ENCODE measurements at places on chromosomes 5 and 9.

GRCh38 chr9:105959531-105959930, 265.2 kb downstream of the TMEM38B start:
- DNase-seq, result no peak

DNA sequence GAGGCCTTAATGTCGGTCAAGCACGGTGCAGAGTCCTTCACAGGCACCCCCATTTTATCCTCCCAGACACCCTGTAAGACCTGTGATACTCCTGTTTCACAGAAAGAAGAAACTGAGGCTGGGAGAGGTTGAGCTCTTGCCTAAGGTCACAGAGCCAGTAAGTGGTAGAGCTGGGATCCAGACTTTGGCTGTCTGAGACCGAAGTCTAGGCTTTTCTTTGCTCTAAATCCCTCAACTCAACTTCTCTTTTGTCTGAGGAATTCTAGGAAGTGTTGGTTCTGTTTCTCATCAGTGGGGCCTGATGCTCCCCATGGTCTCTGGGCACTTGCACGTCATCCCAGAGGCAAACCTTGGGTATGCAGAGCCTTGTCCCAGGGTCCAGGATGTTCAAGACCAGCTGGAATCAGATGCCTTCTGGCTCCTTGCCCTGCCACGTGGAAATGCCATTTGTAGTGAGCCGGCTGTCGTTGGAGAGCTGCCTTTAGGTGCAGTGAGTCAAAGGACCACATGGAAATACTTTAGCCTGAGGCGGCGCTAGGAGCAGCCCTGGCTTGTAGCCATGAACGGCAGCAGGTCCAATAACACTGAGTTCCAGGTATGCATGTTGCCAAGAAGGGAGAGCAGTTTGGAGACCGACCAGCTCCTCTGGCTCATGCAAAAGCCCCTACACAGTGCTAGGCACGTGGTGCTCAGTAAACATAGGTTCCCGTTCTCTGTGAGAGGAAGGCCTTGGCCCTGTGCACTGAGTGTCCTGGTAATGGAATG, 9.2 kb downstream of the DCANP1 start:
- peak; percentile 99 for DNase-seq

DNA sequence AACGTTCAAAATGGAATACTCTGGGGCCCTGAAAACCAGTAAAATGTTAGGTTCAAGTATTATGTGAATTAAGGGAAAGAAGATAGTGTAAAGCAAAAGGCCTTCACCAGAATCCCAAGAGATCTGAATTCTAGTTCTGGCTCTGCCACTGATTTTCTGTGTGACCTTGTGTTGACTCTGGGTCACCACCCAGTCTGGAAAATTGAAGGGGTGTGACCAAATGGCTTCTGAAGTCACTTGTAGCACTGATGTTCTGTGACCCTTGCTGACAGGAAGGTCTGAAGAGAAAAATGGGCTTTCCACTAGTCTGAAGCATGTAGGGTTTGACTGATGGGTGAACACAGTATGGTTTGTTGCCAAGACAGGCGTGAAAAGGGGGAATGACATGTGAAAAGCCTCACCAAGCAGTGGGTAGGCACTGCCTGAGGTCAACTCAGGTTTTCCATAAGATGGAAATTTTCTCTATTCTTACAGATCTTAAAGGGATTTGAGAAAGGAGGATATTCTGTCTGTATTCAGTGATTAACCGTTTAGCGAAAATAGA, 33.1 kb downstream of the ANP32B start:
- no peak for DNase-seq

DNA sequence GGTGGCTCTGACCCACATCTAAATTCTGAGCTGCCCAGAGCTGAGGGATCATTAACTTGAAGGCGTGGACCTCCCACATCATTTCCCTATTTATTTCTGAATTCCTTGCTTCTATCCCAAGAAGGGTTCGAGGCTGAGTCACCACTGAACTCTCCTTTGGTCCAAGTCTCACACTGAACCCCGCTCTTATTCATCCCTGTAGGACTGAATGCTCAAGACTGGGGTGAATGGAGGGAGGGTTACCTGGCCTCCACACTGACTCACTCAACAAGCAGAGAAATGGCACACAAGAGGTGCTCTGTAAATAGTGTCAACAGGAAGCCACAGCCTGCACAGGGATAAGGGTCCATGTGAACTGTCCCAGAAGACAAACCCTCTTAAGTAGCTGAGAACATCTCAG, 79.1 kb upstream of the FSTL4 start:
- DNase-seq, result no peak

GRCh38 chr5:88251048-88251711, 17.5 kb downstream of the TMEM161B start:
- no peak for DNase-seq

DNA sequence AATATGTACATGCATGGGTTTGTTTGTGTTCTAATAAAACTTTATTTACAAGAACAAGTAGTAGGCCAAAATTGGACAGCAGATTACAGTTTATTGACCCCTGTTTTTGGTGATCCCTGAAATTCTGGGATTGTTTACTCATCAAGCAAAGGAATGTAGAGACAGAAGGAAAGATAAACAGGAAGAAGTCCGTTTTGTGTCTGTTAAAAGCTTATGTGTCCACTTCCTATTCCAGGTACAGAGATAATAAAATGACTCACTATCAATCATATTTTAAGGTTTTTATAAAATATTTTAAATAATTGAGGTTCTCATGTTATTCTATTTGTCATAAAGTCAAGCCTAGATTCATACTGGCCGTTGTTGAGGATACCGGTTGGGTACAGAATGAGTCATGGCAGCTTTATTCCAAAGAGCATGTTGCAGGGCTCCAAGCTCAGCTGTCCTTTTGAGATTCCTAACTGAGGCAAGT, 214.9 kb upstream of the DAB2 start:
- peak; percentile 58 for DNase-seq

DNA sequence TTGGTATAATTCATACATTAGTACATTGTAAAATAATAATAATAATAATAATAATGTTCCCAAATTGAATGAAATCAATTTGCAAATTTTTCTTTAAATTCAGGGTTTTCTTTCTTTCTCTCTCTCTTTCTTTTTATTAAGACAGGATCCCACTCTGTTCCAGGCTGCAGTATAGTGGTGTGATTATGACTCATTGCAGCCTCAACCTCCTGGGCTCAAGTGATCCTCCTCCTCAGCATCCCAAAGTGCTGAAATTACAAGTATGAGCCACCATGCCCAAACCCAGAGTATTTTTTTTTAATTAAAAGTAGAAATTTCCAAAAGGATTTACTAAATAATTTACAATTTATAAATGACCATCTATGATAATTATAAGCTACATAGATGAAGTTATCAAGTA, 117.7 kb downstream of the HOMER1 start:
- DNase-seq, result peak; percentile 38

- DNase-seq, result no peak
Measured at GRCh38 chr5:133409210-133409674, 203.1 kb downstream of the FSTL4 start.

- DNase-seq, result no peak
Measured at GRCh38 chr9:5536684-5537083, 26.4 kb downstream of the PDCD1LG2 start.

DNA sequence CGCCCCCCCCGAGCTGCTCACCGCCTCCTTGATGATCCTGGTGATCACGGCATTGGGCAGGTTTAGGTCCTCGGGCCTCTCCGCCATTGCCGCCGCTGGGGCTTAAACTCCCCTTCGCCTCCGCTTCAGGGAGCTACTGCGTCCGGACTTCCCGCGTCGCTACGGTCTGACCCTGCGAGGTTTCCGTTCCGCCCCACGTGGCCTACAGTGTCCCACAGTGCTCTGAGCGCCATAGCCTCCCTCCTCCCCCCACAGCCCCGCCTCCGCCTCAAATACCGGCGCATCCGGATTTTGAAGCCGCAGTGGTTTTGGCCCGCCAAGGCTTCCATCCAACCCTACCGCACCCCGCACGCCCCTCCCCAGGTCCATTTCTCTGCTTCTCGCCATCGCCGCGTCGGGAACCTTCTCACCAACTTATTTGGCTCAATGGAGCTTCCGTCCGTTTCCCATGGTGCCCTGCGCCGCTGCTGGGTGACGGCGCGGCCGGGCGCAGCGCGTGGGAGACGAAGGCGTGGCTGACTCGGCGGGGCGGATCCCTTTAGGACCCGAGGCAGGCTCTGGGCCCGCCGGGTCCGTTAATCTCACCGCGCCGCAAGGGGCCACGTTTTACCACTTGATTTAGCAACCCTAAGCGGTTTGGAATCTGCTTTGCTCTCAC, at the start of the genes C9orf43 and POLE3:
C9orf43 (plus strand) TSS at position 541 of the 658 bp plus-strand sequence. CDS start 2,747 bp downstream, outside the sequence.
POLE3 (minus strand) TSS at position 469 of the 658 bp plus-strand sequence; CDS start at position 87, 382 bp downstream.
- peak; percentile 95 for DNase-seq

DNA sequence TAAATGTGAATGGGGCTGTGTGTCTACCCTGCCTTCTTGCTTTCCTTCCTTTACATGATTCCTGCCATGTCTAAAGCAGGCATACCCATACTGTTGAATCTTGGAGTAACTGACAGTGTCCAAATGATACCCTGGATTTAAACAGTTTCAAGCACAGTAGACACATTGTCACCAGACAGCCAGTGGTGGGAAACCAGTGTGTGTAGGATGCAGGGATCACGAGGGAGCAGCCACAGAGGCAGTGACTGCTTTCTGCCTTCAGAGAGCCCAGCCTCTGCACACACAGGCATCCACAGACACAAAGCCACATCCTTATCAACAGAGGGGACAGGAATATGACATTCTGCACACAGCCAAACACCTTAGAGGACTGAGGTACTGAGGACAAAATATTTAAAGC, 184.2 kb upstream of the TBCA start:
- DNase-seq, result no peak

GRCh38 chr5:139956342-139956741, 86.8 kb downstream of the NRG2 start:
- no peak for DNase-seq

- no peak for DNase-seq
Measured at GRCh38 chr5:171706736-171707441, 78.7 kb upstream of the SMIM23 start.

- DNase-seq, result peak; percentile 81
Measured at GRCh38 chr5:102858808-102859207, 103.7 kb downstream of the PAM start.

DNA sequence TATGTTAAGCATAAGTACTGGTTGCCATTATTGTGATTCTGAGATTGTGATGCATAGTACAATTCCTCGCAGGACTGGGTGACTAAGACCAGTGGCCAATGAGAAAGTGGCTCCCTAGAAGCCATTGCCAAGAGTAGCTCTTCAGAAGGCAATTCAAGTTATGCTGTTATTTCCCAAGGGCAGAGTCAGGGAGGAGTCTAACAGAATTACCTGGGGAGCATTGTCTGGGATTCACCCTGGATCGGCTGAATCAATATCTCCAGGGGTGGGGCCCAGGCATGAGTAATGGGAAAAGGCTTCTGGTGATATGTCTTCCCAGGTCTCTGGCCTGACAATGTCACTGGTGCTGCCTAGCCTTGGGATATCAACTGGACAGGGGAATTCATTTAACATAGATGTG, 10.9 kb upstream of the ARHGEF28 start:
- no peak for DNase-seq

DNA sequence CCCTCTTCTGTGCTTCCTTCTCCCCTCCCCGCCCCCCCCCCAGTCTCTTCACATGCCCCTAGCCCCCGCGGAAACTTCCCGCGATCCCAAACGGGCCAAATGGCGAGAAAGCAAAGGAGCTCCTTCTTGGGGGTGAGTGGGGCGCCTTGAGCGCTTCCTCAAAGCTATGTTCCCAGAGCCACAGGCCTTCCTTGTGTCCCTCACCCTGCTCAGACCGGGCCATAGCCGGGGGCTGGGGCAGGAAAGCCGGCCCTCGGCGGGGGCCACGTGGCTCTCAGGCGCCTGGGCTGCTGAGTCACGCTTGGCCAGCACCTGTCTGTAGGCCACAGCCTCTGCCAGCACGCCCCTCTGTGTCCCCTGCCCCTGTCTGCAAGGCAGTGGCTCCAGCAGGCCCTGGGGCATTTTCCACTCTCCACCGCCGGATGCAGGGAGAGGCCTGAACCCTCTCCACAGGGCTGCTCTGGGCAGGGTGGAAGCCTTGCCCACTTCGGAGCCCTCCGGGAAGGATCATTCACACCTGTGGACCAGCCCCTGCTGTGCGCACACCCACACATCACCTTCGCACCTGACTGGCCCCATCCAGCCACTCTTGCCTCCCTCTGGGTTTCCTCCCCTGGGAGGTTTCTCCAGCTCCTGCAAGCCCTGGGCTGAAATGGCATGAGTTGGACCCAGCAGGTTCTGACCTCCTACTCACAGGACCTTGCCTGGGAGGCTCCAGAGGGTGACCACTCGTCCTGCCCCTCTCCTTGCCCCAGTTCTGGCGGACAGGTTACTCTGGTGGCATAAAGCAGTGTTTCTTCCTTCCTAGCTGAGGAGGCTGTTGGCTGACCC, 1.2 kb upstream of the SQSTM1 start:
- peak; percentile 65 for DNase-seq

DNA sequence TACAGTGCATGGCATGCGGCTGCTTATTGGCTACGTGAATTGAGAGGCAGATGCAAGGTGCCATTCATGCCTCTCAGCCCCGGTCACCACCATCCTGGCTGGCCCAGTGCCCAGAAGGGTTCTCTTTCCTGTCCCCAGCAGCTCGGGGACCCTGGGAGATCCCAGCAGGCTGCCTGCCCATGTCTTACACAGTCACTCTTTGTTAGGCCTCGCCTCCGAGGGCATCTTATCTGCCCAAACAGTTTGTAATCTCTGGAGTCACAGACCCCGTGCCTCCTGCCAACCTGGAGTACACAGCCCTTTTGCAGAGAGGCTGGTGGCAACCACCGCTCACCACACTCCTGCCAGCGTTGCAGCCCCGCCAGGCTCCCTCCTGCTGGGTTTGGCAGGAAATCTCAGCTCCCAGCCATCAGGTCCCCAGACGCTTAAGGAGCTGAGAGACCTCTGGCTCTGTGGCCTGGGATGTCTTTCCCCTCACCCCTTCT, 7.0 kb upstream of the AK1 start:
- no peak for DNase-seq

DNA sequence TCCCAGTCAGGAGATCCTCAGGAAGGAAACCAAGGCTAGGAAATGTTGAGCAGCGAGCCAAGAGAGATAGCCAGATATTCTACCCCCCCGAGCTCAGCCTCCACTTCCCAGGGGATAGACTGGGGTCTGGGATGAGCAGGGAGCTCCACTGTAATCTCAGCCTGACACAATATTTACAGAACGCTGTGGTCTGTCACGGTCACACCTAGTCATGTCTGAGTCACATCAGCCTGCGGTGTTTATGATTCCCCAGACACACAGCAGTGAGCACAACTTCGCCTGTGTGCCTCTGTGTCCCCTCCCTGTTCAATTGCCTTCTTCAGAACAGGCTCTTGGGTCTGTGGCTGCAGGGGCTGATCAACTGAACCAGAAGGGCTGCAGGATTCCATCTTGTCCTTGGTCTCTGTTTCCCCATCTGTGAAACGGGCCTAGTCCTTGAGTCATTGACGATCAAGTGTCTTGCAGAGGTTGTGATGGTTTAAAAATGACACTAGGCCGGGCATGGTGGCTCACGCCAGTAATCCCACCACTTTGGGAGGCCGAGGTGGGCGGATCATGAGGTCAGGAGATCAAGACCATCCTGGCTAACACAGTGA, 8.6 kb upstream of the PRRX2 start:
- DNase-seq, result peak; percentile 70

All from foreskin fibroblast (primary cell).